ENCODE measurements at places on chromosomes 2 and 18.

GRCh38 chr2:126835831-126836230 is 62.9 kb upstream of the TEX51 start:
- no peak for DNase-seq

- DNase-seq, result no peak
Measured at GRCh38 chr2:71882949-71883472, 264.7 kb downstream of the CYP26B1 start.

DNA sequence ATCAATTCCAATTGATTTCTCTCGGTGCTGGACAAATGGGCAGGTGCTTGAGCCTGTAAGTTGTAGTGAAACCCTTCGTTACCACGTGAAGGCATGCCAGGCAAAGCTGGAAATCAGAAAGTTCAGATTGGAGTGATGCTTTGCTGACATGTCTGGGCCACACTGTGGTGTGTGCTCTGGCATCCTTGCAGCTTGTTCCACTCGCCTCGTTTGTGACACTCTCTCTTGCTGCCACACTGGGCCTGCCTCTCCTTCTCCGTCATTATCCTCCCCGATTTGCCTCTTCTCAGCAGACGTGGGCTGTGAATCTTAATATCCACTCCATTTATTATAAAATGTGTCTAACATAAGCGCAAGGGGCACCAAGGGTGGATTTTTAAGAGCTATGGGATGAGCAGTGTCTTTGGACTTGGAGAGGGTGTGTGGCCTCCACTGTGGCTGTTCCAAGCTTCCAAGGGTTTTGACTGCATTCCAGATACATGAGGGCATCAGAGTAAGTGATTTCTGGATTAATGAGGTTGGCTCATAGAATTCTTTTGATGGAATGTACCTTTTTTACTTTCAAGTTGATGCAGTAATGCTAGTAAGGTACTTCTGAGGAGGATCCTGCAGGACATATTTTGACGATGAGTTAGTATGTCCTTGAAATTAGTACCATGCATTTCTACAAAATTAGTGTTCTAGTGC is 238.8 kb downstream of the TPGS2 start:
- DNase-seq, result no peak

DNA sequence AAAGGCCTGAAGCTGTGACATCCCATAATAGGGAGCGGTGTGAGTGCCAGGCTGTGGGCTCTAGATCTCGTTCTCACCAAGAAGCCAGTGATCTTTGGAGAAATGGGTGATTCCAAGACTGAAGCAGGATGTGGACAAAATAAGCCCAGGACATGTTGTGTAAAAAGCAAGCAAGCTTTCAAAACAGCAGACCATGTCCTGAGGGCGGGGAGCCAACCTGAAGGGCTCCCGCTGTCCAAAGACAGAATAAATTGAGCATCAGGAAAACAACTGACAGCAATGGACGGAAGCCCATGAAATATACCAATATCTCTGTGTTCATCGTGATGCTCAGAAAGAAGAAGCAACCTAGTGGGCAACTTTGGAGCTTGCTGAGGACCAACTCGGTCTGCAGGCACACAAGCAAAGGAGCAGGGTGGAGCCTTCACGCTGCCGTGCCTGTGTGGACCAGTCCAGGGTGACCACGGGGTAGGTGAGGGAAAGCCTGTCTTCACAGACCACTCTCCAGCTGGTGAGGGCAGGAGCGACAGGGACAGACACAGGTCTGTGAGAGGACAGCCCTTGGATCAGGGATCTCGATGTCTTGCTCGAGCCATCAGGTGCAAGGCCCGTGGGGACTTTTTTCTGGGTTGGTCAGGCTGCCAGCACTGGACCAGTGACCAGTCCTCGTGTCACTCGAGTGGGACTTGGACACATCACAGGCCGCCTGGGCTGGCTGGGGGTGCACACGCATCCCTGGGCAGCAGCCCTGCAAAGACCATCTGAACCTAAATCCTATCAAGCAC is 21.5 kb downstream of the MTERF4 start:
- DNase-seq, result no peak

DNA sequence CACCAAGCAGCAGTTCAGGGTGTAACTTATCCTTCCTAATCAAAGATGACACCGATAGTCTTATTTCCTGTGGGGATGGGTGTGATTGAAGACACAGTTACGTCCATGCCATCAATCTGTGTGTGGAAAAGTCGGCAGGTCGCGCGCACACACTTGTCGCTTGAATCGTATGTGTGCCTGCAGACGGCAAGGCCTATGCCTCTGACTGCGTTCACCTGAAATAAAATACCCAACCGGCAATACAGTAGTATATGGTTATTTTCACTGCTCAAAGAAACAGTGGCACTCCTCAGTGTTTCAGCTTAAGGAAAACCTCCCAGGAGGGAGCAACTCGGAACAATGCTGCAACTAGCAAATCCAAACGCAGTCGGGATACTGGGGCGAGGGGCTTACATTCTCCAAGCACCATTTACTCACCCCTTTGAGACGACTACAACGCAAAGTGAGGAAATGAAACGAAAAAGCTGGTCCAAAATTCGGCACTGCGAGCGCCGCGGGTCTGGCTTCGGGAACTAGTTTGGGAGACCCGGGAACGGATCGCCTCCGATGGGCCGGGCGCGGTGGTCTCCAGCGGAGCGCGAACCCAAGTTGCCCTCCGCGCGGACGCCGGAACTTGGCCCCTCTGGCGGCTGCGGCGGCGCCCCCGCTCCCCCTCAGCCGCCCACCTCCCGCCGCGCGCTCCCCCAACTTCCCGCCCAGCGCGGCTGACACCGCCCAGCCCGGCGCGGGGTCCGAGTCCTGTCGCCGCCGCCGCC is 675 bp downstream of the PRKD3 start:
- no peak for DNase-seq

DNA sequence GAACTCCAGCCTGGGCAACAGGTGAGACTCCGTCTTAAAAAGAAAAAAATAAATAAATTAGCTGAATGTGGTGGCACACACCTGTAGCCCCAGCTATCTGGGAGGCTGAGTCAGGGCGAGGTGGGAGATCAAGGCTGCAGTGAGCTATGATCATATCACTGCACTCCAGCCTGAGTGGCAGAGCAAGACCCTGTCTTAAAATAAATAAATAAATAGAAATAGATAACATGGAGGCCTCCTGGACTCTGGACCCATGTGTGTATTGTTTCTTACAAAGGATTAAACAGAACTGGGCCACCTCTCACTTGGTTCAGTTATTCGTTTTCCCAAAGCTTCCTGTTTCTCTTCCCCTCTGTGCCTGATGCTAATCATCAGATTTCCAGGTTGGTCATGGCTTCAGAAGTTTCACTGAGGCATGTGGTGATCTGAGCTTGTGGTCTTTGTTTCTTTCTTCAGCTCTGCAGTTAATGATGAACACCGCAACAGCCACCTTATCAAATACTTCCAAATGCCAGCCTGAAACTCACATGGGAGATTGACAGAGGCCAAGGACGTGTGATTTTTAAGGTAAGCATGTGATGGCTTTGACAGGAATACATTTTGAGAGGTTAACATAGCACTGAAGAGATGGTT is 83.3 kb upstream of the MAP4K4 start:
- DNase-seq, result no peak

- no peak for DNase-seq
Measured at GRCh38 chr2:241011751-241012510, 13.5 kb downstream of the SNED1 start.

- no peak for DNase-seq
Measured at GRCh38 chr18:35671966-35672603, 90.5 kb downstream of the GALNT1 start.

DNA sequence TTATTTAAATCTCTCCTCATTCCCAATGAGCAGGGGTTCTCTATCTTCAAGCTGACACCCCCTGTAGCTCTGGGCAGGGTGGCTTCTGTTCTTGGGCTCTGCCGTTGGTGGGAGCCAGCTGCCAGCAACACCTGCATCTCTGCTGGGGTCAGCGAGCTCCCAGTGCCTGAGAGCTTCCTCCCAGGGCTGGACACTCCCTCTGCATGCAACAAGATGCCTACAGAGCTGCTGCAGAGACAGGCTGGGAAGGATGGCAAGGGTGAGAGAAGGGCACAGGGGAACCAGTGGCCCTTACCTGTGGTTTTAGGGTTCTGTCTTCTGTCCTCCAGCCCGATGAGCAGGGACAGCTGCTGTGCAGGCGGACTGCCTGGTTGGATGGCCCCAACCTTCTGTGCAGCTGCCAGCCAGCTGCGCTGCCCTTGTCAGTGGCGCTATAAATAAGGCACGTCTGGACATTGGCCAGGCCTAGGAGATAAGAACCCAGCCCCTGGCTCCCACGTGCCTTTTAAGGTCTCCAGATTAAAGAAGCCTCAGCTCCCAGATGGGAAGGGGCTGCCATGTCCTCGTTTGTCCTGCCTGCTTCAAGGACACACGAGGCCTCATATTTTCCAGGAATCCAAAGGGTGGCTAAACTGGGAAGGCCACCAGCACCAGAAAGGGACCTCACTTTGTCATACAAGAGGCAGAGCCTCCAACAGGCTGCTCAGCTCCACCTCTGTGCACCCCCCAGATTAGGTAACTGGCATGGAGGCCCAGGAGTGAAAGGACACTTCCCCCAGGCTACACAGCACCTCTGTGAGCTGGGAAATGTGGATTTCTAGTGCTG is 39.5 kb upstream of the FHL2 start:
- no peak for DNase-seq

GRCh38 chr18:12946549-12947284 is 1.1 kb upstream of the SEH1L start:
- peak; percentile 67 for DNase-seq

DNA sequence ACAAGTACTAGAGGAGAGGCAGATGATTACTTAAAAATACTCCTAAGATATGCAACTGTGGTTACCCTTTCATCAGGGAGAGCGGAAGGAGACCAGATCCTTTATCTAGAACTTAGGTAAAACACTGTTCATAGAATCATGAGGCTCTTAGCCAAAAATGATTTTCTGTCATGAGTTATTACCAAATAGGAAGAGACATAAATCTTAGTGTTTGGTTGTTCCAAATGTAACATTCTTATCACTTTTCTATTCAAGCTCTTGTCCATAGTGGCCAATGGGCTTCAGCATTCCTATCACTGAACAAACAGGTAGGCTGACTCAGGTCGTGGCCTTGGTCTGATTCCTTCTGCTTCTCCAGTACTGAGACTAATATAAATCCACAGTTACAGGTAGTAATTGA is 38.5 kb downstream of the RPRD1A start:
- no peak for DNase-seq

DNA sequence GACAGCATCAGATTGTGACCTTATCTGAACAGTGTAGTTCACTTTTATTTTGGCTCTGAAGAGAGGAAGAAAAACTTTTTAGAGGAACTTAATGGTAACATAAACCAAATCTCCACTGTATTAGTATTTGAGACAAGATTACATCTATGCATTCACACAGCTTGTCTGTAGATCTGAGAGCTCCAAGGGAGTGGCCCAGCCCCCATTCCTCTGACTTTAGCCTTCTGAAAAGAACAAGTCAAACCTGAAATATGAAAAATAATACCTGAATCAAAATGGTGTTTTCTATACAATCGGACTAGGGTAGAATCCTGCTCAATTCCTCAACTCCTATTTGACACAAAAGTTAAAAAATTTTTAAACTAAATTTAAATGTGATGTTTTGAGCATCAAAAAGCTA is 23.1 kb downstream of the STARD7 start:
- DNase-seq, result no peak

DNA sequence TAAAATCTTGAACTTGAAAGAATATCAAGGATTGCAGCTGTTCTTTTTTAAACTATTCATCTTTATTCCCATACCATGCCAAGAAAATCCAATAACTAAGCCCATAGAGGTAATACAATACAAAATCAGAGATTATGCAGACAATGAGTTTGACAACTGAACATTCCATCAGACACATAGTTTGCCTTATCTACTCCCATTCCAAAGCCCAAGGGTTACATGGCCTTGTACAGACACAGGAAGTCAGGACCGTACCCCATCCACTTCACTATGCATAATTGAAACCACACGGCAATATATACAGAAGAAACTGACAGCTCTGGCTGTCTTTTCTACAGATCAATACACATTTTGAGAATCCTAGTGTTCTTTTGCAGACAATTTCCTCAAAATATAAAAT is 181.3 kb downstream of the TMX3 start:
- DNase-seq, result no peak

GRCh38 chr18:23538001-23538400 is 34.7 kb downstream of the RMC1 start:
- DNase-seq, result no peak

- no peak for DNase-seq
Measured at GRCh38 chr2:43169099-43169945, 57.1 kb downstream of the ZFP36L2 start.

DNA sequence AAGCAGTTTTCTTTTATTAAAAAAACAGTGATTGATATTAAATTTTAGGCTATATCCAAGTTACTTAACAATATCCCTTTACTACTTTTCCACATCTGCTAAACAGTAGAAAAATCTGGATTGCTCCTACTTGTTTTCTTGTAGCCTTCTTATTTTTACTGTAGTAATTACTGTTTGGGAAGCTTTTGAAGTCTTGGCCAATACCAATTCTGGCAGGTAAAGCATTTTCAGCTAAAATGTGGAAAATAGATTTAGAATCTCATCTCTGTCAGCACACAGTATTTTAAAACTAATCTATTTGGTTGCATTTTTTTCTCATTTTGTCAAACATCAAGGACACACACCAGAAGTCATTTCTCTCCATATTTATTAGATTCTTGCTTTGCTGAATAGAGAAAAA is 1485.7 kb upstream of the PIK3C3 start:
- no peak for DNase-seq

- no peak for DNase-seq
Measured at GRCh38 chr2:163602196-163602595, 133.6 kb downstream of the FIGN start.

GRCh38 chr2:13218205-13218604 is 501.5 kb downstream of the TRIB2 start:
- no peak for DNase-seq
